Thymus (tissue), 14 donors: ENCODE measurements at places on chromosomes 3 and 15.

- no peak for DNase-seq
Measured at GRCh38 chr15:89500397-89501270, 4.3 kb upstream of the RHCG start.

GRCh38 chr3:136142592-136142991 is 53.5 kb downstream of the MSL2 start:
- no peak for DNase-seq

- no peak for DNase-seq
Measured at GRCh38 chr3:126358816-126359181, 1.6 kb upstream of the KLF15 start.

- DNase-seq, result no peak
Measured at GRCh38 chr3:55327131-55327920, 159.8 kb downstream of the WNT5A start.

DNA sequence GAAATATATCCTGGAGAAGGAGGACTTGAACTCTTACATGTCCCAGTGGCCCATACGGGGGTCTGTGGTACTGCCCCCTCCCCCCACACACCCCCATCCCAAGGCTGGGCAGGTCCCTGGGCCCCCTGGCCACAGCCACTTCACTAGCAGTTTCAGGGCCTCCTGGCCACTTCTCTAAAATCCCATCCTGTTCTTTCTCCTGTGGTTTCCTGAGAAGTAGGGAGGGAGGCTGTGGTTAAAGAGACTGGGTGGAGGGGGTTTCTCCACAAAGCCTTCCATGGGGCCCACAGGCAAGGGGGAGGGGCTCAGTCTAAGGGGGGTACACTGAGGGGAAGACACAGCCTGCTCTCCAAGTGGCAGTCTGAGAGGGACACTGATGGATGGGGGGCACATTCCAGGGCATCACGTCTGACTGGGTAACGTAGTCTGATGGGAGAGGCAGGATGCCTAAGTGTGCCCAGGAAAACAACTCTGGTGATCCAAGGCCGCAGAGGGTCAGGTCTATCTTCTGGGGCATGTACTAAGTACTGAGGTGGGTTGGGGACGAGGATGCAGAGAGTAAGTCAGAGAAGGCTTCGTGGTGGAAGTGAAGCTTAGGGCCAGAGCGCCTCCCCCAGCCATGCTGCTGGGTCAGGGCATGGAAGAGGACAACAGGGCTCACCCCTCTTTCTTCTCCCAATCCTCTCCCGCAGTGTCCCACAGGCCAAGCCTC is 48.0 kb upstream of the C15orf39 start:
- no peak for DNase-seq

GRCh38 chr15:62464705-62465104 is 299.6 kb upstream of the C2CD4B start:
- no peak for DNase-seq

- DNase-seq, result no peak
Measured at GRCh38 chr15:28178290-28178689, 79.2 kb upstream of the OCA2 start.

DNA sequence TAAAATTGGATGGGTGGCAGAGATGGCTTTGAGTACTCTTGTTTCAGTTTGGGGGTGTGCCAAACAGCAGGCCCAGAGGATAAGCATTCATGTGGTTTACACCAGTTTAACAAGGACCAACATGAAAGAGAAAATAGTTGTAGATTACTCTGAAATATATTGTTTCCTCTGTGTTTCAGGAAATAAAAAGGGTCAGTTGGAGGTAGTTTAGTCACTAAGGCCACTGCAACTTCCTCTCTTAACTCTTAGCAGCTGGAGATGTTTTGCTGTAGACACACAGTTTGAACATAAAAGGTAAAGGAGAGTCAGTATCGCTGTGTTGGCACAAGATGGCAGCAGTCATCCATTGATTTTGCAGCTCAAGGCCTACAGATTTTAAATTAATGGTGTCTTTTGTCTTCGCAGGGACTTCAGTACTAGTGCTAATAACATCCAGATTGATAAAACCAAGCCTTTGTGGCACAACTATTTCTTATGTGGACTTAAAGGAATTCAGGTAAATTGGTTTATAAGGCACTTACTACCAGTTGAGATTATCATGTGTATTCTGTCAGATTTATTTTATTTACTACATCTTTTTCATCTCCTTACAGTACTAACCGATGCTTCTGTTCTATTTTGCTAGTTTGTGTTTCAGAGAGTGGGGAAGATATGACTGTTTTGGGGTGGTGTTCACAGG is 65.5 kb downstream of the GALK2 start:
- peak; percentile 66 for DNase-seq

GRCh38 chr3:15288331-15289035 is 43.9 kb downstream of the SH3BP5 start:
- no peak for DNase-seq

GRCh38 chr3:123302961-123303360 is 101.2 kb downstream of the SEC22A start:
- DNase-seq, result no peak

- DNase-seq, result no peak
Measured at GRCh38 chr15:63805993-63806980, 27.5 kb downstream of the HERC1 start.
